ENCODE measurements at places on chromosomes 4 and X. TPM values are rescaled to one million over a fixed set of nuclear protein-coding genes. Genes with fewer than 3 reads are reported as not detected.

- peak; percentile 60 for DNase-seq
Observed at GRCh38 chr4:108466936-108467902, 153.2 kb upstream of the RPL34 start.

GRCh38 chr4:77538144-77538543 lies 67.5 kb upstream of the CXCL13 start:
- peak; percentile 7 for DNase-seq

DNA sequence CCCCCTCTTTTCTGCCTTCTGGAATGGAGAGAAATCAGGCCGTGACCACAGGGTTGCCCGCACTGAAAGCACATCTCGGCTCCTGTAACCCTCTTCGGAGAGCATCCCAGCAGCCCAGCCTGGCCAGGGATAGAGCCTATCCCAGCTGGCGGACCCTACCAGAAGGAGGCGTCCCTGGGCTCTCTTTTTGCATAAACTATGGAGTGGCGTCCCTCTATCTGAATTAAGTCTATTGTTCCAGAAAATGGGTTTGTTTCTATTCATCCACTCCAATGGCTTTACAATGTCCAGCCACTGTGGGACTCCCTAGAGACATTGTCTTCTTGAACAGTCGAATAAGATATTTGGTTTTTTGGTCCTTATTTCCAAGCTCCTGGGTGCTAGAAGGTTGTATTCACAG lies 689 bp upstream of the NHSL2 start:
- DNase-seq: no peak

DNA sequence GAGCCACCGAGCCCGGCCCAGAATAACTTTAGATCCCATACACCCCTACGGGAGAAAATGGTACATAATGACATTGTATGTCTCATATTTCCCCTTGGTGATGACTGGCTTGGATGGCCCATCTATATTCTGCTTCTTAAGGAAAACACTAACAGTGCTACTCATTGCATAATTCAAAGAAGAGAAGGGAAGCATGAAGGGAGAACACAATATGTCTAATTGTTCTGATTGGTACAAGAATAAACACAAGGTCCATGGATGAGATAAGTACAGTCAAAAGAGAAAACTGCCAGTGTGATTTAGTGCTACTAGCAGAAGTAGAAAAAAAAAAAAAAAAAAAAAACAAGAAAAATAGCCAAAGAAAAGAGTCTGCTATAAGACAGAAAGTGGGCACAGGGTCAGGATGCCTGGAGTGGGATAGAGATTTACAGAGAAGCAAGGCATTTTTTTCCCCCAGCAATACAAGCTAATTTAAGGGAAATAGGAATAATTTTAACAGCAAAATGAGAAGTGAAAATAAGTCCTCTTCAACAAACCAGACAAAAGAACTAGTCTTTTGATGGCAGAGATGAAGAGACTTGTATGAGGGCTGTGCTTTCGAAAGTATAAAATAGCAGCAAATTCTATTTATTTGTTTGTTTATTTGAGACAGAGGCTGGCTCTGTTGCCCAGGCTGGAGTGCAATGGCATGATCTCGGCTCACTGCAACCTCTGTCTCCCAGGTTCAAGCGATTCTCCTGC lies 96.5 kb upstream of the MAP3K15 start:
- no peak for DNase-seq

DNA sequence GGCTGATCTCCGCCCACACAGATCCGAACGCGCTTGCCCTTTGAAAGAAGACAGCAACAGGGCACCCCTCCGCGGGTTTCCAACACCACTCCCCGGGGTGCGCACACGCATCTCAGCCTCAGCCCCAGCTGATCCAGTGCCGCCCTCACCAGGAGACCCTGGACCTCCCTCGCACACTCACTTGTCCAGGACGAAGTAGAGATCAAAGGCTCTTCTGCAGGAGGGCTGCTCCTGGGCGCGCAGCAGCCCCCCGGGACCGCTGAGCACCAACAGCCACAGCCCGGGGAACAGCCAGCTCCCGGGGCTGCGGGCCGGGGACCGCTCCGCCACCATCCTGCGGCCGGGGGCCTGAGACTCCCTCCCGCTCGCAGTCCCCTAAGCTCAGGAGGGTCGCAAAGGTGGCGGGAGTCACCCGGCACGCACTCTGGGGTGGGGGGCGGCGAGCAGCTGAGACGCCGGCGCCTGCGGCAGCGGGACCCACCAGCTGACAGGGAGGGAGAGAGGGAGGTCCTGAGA lies 743 bp downstream of the ANTXR2 start:
- peak; percentile 80 for DNase-seq

- DNase-seq: no peak
Observed at GRCh38 chr4:159434114-159434870, 331.4 kb downstream of the RAPGEF2 start.

GRCh38 chr4:15989424-15989823 lies 26.4 kb upstream of the FGFBP2 start:
- DNase-seq: no peak

DNA sequence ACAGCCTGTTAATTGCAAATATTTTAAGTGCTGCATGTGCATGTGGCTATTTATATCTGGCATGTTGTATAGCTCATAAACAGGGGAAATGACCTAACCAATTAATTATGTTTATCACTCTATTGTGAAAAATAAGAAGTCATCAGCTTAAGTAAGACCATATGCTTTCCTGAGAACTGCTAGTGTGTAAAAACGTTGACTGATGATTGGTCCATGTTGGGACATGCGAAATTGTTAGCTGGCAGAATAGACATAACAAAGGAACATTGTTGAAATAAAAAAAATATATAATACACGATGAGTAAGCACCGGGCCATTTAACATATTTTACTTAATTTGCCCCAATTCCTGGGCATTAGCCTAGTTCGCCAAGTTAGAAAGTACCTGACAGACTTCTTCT lies 207.5 kb downstream of the ANK2 start:
- no peak for DNase-seq

DNA sequence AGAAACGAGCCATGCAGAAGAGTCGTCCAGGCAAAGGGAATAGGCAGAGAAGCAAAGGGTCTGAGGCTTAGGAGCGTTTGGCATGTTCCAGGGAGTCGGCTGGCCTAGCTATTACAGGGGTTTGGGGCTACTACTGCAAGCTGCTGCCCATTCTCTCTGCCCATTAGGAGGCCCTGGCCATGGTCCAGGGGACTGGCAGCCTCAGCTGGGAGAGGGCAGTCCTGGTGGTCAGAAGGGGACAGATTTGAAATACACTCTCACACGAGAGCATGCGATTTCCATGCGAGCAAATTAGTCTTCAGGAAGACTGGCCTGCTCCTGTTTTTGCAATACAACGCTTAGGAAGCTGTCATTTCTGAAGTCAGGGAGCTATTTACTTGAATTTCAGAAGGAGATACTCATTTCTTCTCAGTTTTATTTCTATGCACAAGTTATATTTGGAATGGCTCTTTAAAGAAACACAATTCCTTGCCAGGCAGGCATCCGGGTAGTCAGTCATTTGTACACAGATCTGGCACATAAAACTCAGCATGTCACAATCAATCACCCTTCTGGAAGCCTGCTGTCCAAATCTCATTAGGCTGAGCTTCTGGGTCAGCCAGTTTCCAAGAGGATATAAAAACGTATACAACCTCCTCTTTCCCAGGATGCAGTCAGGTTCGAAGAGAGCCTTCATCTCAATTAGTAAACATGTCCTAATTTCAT lies 27.0 kb downstream of the PROM1 start:
- no peak for DNase-seq

DNA sequence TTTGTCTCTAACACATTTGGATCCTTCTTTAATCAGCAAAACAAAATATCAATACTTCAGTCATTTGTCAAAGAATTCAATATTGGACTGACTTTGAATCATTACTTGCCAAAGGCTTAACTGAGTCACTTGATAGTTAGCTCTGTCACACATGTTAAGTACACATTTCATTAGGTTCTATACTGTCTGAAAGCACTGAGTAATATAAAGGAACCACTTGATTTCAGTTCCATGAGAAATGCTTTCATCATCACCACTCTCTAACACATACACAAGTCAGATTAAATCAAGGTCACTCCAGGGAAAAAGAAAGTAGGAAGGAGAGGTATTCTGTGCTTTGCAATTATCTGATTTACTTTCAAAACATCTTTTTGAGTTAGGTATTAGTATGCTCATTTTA lies 1233.1 kb downstream of the C4orf33 start:
- DNase-seq: no peak

GRCh38 chr4:28548594-28548993 lies 1688.0 kb downstream of the STIM2 start:
- DNase-seq: no peak

GRCh38 chrX:105190252-105190853 lies 30.1 kb downstream of the TEX13A start:
- DNase-seq: peak; percentile 34

GRCh38 chr4:125013891-125014290 lies 300.9 kb upstream of the FAT4 start:
- no peak for DNase-seq

DNA sequence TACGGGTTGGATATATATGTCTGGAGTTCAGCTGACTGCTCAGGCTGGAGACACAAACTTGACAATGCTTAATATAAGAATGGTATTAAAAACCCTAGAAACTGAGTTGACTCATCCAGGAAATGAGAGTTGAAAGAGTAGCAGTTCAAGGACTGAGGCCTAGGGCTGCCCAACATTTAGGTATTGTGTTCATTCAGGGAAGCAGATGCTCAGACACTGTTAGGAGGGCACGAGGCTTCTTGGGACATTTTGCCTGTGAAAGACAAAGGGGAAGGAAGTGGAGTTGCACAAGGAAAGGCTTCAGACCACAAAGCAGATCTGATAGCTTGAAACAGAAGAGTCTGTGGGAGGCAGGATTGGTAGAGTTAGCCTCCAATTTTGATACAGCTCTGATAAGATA lies 52.0 kb upstream of the HS3ST1 start:
- DNase-seq: peak; percentile 51

GRCh38 chr4:38056011-38056685 lies 96.0 kb downstream of the PTTG2 start:
- DNase-seq: no peak

DNA sequence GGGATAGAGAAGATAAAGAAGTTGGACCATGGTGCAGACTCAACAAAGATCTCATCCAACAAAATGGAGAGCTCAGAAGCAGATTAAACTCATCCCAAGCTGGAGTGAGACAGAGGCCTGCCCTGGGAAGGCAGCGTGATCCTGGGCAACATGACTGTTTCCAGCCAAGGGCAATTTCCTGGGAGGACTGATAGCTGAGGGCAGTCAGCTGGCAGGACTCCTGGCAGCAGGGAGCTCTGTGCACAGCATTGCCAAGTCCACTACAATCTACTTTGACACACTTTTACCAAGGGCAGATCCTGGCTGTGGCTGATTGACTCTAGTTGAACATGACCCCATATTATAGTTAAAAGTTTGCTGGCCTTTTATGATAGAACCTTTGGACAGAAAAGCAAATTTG lies 357.3 kb upstream of the RASGEF1B start:
- no peak for DNase-seq

DNA sequence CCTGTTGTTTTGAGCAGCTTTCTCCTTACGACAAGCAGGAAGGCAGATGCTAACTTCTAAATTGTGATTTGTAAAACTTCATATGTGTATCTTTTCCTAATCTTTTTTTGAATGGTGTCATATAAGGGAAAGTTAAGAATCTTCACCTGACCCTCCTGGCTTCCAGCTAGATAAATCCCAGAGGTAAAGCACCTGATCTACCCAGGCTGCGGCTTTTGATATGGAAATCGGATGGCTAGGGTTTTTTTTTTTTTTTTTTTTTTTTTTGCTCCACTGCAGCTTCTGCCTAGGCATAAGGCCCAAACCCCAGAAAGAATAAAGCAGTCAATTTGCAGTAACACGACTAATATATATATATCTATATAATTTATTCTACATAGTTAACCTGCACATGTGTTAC lies 10.0 kb downstream of the MAB21L2 start:
- DNase-seq: no peak

- DNase-seq: no peak
Observed at GRCh38 chr4:161466316-161466715, 697.5 kb downstream of the FSTL5 start.

GRCh38 chr4:112213856-112214255 lies 17.7 kb upstream of the AP1AR start:
- DNase-seq: no peak

DNA sequence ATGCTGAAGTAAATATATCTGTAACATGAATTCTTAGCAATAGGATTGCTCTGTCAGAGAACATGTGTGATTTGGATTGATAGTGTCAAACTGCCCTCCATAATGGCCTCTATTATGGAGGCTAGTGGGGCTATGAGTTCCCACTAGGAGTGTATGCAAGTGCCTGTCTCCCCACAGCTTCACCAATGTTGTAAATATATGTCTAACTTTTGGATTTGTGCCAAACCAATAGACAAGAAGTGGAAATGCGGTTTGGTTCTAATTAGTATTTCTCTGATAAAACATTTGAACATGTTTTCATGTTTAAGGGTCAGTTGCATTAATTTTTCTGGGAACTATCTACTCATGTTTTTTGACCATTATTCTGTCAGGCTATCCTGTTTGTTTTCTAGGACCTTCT lies 28.1 kb downstream of the GPAT3 start:
- DNase-seq: no peak

GRCh38 chr4:168263039-168263438 lies 55.5 kb downstream of the DDX60 start:
- no peak for DNase-seq

- no peak for DNase-seq
Observed at GRCh38 chr4:118344801-118345200, 8.0 kb downstream of the PRSS12 start.

DNA sequence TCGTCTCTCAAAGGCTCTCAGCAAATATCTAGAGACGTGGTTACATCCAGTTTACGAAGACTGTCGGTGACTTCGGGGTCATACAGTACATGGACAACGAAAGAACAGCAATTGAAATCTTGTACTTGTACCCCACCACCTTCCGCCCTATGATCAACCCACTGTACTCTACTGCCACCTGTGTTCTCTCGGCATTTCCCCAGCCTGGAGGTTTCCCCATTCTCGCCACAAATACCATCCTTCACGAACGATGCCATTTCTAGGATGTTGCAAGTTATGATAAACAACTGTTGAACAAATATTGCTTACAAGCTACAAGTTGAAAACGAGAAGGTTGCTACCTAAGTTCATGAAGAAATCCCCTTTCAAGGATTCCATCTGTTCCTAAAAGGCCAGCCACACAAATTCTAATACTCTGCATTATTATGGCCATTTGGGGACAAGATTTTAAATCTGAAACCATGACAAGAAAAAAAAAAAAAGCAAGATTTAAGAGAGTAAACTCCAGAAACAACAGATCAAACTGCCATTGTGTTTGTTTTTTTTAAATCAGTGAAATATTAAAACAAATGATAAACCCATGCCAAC lies 1.6 kb downstream of the APBB2 start:
- peak; percentile 19 for DNase-seq

DNA sequence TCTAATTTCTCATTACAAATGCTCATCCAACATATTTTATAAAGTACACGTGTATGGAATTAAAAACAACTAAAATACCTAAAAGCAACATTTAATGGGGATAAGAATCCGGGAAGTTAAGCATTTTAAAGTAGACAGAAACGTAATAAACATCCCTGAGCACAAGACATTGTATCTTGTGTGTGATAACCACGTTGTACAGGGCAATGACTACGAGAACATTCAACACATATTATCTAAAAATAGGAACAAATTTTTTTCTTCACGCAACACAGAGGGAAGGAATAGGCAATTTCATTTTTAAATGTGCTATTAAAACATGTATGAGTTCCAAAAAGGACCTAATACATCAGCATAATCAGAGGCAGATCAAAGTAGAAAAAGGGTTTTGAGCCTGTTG lies 49.5 kb downstream of the AMMECR1 start:
- DNase-seq: no peak

The SMIM43 gene
- total RNA-seq: not detected

The ARHGAP24 gene
- 0.22 TPM for total RNA-seq

The MBNL3 gene
- 23.3 TPM for total RNA-seq

The UGT2A3 gene
- total RNA-seq: not detected

The H2BW2 gene
- not detected for total RNA-seq

The P2RY8 gene
- 27.5 TPM for total RNA-seq

The EXOC1L gene
- not detected for total RNA-seq
